SHP77 (cell line): ENCODE measurements at places on chromosomes 16 and 17.

- no peak for DNase-seq
Observed at GRCh38 chr16:9820476-9821246, 361.6 kb downstream of the GRIN2A start.

GRCh38 chr16:4232541-4233386, 9.1 kb downstream of the SRL start:
- no peak for DNase-seq

DNA sequence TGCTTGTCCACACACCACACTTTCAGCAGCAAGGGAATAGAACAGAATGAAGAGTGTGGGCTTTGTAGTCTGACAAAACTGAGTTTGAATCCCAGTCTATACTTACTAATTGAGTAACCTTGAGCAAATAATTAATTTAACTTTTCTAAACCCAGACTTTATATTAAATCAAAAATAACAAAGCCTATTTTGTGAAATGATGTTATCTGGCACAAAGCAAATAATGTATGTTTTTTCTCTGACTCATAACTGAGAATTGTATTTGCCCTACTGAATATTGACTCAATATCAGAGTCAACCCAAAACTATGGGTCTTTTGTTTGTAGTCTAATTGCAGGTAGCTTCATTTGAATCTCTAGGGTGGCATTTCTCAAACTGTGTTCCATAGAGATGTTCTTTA, 77.9 kb upstream of the TANC2 start:
- no peak for DNase-seq

DNA sequence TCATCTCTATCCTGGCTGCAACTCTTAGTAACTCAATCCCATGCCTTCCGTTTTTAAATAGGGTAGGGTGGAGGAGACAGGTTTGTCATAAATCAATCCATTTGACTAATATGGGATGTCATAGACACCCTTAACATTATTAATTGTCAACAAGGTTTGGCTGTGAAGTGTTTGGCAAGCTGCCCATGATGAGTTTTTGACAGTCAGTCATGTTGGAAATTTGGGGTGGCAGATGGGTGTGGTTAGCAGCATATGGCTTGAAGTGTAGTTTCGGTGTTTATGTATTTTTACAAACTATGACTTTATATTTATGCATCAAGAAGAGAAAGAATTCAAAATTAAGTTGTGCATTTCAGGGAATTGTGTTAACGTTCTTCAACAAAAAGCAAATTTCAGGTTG, 221.8 kb upstream of the CDH5 start:
- no peak for DNase-seq

- DNase-seq = no peak
Observed at GRCh38 chr16:50291719-50292565, 25.6 kb downstream of the ADCY7 start.

- DNase-seq = no peak
Observed at GRCh38 chr17:66387392-66387981, 85.1 kb downstream of the PRKCA start.

DNA sequence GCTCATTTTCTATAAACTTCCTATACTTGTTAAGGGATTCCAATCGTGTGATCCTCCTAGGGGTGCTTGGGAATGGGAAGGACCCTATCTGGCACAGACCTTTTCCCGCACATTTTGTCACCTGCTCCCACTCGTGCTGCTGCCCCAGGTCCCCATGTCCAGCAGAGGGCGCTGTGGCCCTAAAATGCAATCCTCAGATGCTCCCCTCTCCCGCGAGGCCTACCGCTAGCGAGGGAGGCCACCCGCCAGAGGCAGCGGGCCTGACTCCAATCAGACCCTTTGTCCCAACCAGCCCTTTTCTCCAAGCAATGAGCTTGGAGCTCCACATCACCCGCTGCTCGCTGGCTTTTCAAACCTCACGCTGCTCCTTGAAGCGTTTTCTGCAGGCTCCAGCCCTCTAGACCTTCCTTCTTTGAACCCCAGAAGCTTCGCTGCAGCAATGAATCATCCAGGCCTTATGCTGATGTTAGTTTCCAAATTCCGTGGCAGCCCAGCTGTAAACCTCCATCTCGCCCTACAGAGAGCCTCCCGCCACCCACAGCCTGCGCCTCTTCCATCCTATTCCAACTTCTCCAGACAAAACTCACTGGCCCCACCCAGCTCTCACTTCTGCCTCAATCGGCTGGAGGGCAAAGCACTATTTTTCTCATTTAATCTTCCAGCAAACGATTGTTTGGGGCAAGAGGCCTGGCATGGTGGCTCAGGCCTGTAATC, 23.6 kb upstream of the FZD2 start:
- peak; percentile 88 for DNase-seq
